ENCODE measurements at places on chromosomes 7 and 10.

DNA sequence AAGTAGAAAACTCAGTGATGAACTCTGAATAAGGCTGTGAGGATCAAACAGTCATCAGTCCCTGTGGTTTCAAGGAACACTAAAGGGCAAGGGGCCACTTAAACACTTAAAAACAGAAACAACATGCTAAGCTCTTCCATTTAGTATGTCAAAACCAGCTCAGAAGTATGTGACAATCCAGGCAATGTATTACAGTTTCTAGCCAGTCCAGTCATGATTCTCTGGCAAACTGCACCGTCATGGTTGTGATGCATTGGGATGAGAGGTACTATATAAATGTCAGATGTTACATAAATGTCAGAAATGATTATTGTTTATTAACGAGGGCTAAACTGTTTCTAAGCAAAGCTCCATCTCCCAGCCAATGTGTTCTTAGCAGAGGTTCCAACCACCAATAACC lies 4.7 kb upstream of the CREB5 start:
- DNase-seq = no peak

DNA sequence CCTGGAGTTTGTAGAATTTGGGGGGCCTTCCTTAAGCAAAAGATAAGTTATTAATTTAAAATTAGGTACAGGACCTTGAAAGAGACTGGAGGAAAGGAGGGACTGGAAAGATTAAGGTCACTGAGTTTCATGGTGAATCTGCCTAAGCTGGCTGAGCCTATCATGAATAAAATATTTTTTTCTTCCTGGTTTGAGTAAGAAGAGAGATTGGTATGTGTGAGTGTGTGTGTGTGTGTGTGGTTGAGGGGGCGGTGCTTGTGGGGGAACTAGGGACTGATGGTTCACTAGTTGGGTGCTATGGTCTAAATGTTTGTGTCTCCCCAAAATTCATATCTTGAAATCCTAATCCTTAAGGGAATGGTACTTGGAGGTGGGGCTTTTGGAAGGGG lies 142.5 kb upstream of the PRKCQ start:
- DNase-seq = peak; percentile 5

- no peak for DNase-seq
Measured at GRCh38 chr10:104049504-104050250, 36.0 kb downstream of the COL17A1 start.

DNA sequence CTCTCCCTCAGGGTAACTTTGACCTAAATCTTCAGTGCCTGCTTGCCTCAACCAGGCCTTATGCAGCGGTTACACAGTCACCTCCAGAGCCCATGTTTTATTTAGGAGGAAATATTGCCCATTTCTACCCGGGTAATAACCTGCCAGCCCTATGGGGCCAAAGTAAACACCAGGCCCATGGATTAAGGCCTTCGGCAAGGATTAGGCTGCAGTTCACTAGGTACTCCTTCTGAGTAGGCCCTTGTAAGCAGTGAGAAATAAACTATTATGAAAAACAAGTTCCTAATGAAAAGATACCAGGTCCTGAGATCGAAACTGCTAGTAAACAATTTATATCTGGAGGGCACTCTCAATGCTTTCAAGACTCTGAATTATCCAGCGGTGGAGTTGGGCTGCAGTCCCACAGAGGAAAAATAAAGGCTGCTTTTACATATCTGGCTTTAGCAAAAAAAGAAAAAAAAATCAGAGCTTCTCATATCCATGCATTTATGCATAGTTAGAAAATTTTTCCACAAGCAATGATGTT lies 3.7 kb upstream of the HOXA10 start:
- no peak for DNase-seq

GRCh38 chr7:116595063-116595462 lies 70.2 kb downstream of the CAV1 start:
- DNase-seq = no peak

DNA sequence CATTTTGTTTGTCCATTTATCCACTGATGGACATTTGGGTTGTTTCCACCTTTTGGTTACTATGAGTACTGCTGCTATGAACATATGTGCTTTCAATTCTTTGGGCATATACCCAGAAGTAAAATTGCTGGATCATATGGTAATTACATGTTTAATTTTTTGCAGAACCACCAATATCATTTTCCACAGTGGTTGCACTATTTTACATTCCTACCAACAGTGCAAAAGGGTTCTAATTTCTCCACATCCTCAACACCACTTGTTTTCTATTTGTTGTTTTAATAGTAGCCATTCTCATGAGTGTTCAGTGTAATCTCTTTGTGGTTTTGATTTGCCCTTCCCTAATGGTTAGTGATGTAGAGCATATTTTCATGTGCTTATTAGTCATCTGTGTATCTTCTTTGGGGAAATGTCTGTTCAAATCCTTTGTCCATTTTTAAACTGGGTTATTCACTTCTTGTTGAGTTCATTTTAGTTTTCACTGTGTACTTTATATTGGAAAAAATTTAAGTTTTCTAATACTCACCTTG lies 101.9 kb downstream of the HIBADH start:
- DNase-seq = no peak

DNA sequence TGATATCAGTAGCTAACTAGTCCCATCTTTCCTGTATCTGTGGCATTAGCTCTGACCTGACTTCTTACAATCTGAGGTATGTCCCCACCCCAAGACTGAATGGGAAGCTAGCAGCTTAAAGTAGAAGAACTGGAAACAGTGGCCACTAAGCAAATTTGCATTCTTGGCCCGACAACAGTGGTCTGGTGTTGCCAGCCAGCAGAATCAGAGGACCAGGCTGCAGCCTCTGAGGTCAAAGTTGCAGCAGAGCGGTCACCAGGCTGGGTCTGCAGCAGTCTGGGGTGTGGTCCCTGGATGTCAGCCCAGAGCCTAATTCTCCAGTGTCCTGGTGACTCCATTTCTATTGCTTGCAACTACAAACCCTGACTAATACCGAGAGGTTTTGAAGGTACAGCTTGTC lies 26.3 kb downstream of the FAM107B start:
- no peak for DNase-seq

DNA sequence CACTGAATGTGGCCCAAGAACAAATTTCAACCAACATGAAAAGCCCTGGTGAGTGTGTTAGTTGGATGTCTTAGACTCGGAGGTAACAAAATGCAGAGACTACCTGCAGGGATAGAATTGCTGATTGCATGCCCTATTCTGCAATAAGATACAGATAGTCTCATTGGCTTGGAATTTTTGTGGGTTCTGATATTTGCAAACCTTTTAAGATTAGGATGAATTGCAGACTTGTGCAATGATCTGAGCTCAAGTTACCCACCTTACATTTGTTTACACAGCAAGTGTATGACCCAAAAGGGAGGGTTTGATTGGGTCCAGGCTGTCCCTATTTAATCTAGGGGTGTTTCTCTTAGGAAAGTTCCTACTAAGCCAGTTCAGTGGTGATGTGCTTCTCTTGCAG lies 45.4 kb downstream of the GPR37 start:
- DNase-seq = no peak
